ENCODE measurements at places on chromosomes 11 and 22. TPM values are rescaled to one million over a fixed set of nuclear protein-coding genes. Genes with fewer than 3 reads are reported as not detected.

The DSCAML1 gene
- 1.2 TPM for total RNA-seq

The BIK gene
- not detected for total RNA-seq

The DNAJB7 gene
- not detected for total RNA-seq

The UNC93B1 gene
- 7.6 TPM for total RNA-seq

The KDM4E gene
- total RNA-seq = not detected

The ZP1 gene
- total RNA-seq = not detected

The POU2AF2 gene
- not detected for total RNA-seq

The MRGPRX3 gene
- total RNA-seq = not detected

The CNIH2 gene
- total RNA-seq = not detected

The DLG2 gene
- total RNA-seq = 5.7 TPM

DNA sequence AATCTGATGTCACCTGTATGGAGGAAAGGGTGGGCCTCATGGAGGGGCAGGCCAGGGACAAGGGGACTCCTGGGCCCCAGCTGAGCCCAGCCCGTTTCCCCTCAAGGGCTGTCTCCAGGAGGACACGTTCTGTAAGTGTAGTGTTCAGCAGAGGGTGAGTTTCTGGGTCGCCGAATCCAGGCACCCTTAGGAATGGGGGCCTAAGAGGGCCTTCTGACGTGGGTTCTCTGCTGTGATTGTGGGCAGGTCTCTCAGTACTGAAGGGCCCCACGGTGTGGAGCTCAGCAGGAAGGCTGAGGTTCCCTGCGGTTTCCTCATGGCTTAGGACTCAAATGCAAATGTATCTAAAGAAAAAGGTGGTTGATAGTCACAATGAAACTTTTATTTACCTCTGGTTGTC lies 6.5 kb downstream of the PTDSS2 start:
- DNase-seq = peak; percentile 17

GRCh38 chr11:46202149-46202548 lies 75.3 kb upstream of the CREB3L1 start:
- DNase-seq = no peak

GRCh38 chr22:36042240-36042639 lies 13.6 kb upstream of the RBFOX2 start:
- no peak for DNase-seq

GRCh38 chr22:27881421-27881820 lies 37.6 kb downstream of the PITPNB start:
- DNase-seq = no peak

DNA sequence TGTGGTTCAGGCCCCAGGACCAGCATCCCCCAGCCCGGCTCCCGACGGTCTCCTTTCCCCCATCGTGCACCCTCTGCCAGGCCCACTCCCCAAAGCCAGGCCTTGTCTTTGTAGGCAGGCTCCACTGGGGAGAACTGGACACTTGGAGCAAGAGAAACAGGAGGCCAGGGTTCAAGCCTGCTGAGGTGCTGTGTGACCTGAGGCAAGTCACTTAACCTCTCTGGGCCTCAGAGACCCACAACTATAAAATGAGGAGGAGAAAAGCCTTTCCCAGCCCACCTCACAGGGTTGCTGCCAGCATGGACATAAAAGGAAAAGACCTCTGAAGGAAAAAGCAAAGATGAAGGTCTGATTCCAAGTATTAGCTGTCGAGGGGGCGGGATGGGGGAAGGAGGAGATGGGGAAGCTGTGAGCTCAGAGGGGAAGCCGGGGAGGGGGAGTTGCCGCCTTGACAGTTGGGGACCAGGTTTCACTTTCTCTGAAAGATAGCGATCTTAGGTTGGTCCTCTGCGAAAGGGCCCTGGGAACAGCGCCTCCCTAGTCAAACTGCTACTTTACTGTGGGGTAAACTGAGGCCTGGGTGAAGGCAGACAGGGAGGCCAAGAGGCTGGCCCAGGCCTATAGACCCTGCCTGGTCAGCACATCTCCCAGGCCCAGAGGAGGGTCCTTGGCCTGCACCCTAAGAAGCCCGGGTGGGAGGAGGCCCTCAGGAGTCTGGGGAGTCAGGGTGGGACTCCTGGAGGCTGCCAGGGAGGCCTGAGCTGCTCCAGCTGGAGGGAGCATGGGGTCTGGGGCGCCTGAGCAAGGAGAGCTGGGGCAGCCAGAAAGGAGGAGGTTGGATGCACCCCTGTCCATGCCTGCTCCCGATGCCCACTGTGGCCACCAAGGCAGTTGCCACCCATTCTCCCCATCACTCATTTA lies 991 bp upstream of the OSM start:
- DNase-seq = no peak

DNA sequence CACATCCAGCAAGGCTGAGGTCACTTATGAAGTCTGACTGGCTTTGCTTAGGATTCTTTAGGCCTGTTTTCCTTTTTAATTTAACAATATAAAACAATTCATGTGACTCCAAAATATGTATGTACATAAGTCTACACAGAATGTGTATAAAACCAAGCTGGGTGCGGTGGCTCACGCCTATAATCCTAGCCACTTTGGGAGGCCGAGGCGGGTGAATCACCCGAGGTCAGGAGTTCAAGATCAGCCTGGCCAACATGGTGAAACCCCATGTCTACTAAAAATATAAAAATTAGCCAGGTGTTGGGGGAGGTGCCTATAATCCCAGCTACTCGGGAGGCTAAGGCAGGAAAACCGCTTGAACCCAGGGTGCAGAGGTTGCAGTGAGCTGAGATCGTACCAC lies 83.1 kb downstream of the SHANK2 start:
- DNase-seq = no peak

GRCh38 chr22:28106617-28107016 lies 187.6 kb upstream of the PITPNB start:
- DNase-seq = no peak

DNA sequence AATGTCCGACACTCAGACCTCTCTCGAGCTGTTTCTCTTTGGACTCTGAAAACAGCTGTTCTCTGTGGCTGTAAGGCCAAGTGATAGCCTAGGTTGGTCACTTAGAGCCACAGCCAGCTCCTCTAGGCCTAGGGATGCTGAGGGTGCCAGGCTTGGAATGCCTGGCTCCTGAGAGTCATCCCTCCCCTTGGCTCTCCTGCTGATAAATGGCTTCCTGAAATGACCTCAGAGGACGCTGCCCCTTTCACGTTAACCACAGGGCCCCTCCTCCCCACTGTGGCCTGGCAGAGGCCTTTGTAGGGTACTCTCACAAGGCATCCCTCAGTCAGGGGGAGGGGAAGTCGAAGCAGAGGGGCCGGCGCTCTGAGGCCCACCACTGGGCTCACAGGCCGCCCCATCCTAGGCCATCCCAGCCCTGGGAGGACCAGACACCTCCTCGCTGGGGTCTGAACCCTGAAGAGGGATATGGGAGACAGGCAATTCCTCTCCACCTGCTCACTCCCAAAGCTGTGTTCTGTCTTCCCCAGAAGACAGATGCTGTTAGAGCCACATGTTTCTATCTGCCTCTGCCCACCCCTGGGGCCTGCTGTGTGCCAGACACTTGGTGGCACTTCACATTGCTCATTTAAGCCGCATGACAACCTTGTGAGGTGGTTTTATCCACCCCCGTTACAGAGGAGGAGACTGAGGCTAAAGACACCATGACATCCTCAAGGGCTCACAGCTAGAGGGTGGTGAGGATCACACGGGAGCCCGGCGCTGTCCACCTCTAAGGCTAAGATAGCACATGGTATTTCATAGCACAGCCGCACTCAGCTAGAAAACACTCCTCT lies 50.9 kb downstream of the ARFGAP3 start:
- no peak for DNase-seq

- DNase-seq = no peak
Observed at GRCh38 chr11:87304412-87304811, 266.7 kb downstream of the TMEM135 start.

- DNase-seq = no peak
Observed at GRCh38 chr22:35818897-35819296, 101.2 kb downstream of the APOL5 start.

- DNase-seq = no peak
Observed at GRCh38 chr11:43459246-43459645, 100.5 kb downstream of the TTC17 start.

DNA sequence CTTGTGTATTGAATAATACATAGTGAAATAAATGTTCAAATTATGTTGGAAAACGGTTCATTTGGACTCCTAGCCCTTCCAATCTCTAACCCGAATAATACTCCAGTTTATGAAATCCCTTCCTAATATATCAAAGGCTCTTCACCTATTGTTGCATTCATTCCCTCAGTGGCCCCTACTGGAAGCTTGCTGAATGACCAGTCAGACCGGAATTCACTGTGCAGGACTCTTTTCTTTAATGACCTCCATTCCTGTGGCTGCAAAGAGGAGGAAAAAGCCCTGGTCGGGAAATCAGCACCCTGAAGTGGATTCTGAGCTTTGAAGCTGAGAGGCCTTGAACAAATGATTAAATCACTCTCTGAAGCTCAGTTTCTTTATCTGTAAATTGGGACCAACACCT lies 19.1 kb upstream of the RCN1 start:
- DNase-seq = no peak

- no peak for DNase-seq
Observed at GRCh38 chr11:95499516-95500135, 268.6 kb upstream of the SESN3 start.

DNA sequence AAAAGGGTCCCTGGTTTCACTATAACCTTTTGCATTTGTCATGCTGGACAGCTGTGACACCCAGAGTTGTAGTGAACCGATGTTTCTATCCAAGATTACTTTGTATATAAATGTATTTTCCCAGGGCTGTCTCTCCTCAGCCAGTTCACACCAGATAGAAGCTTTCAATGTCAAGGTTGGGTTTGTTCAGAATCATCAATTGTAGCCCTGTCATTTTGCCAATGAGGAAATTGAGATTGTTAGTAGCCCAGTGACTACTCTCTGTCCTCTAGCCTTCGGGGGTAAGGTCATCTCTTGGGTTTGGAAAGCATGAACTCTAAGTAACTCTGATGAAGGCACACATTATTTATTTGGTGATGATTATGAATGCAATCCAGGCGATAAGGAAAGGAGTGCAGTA lies 165.6 kb downstream of the DBX1 start:
- DNase-seq = no peak

- DNase-seq = no peak
Observed at GRCh38 chr11:96145163-96145585, 197.8 kb downstream of the MAML2 start.

GRCh38 chr11:73439002-73439843 lies 63.0 kb downstream of the RELT start:
- DNase-seq = no peak

DNA sequence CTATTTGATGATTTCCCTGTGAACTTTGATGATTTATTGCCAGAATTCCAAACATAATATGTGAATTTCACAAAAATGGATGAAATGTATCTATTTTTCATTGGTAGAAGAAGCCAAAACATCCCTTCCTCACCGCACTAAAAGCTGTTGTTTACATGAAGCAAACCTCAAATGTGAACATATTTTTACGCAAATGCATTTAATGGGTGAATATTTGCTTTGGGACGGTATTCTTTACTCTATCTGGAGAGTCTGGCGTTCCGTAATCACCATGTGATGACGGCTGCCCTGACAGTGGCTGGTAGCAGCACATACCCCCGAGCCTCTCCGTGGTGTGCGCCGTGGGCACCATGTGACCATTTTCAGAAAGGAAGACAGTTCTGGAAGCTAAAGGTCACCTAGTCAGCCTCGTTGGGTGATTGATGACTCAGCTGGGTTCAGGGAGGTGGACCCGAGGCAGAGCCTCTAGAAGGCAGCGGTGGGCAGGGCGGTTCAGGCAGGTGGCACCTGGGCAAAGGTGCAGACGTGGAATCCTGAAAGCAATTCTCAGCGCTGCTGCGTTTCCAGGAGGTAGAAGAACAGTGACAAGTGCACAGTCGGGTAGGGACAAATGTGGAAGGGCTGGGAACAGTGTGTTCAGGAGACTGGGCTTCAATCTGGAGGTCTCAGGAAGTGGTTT lies 45.3 kb downstream of the PPARA start:
- DNase-seq = no peak

- no peak for DNase-seq
Observed at GRCh38 chr11:2846056-2846455, 39.5 kb downstream of the CDKN1C start.

GRCh38 chr11:69218271-69218682 lies 62.5 kb downstream of the SMIM38 start:
- no peak for DNase-seq

- DNase-seq = peak; percentile 23
Observed at GRCh38 chr22:24179478-24180210, 1.6 kb upstream of the SUSD2 start.

DNA sequence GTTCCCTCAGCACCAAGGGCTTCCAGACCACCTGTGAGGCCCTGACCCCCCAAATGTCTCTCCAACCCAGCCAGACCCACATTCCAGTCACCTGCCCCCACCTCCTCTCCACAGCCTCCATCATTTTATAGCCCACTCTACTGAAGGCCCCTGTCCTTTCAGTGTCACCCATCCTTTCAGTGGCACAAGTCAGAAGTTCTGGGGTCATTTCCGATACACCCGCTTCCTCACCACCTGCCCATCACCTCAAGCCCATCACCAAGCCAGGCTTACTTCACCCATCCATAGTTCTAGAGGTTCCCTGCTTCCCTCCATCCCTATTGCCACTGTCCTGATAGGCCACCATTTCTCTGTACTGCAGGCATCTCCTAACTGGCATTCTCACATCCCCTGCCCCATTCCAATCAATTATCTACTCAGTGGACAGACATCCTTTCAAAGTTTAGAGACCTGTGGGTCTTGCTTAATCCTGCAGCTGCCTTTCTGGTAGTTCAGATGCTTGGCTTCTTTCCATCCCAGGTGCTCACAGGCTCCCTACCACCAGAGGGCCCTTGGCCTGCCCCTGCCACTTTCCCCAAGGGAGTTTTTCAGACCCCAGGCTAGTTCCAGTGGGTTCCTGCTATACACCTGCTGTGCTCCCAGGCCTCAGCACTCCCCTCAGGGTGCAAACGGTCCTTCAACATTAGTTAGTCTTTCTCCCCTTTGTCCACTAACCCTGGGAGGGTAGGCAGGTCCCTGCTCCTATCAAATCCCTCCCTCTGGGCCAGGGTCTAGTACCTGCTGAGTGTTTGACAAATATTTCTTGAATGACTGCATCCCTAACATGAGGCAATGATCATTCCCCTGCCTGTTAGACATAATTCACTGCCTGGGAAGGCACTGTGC lies 7.6 kb downstream of the KCNQ1OT1 start:
- DNase-seq = no peak

- DNase-seq = no peak
Observed at GRCh38 chr11:33530815-33531214, 169.8 kb downstream of the C11orf91 start.

DNA sequence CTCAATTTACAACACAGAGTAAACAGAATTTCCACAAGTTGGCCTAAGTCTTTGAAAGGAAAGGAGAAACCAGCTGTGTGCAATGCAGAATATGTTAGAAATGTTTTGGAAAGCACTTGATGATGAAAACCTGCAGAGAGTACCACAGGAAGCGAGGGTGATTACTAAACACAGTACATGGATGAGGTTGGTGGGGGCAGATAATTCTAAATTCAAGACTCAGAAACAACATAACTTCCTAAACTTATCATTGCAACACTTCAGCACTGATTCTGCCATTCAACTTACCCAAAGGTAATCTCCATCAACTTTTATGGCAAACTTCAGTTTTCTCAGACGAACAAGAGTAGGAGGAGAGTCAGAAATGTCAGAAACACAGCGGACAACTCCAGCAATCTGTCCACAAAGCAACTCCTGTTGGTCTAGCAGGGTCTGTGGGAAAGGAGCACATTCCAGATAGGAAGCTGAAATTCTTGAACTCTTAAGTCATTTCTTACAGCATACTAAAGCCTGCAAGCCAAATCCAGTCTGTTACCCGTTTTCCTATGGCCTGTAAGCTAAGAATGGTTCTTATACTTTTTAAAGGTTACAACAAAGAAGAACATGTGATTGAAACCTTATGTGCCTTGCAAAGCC lies 6.8 kb downstream of the HPS4 start:
- DNase-seq = no peak

Data from left ventricle myocardium superior (tissue), 1 donor.